ENCODE measurements at places on chromosomes 13 and 19.

GRCh38 chr13:80973721-80974120 lies 632.8 kb upstream of the SPRY2 start:
- DNase-seq = no peak

DNA sequence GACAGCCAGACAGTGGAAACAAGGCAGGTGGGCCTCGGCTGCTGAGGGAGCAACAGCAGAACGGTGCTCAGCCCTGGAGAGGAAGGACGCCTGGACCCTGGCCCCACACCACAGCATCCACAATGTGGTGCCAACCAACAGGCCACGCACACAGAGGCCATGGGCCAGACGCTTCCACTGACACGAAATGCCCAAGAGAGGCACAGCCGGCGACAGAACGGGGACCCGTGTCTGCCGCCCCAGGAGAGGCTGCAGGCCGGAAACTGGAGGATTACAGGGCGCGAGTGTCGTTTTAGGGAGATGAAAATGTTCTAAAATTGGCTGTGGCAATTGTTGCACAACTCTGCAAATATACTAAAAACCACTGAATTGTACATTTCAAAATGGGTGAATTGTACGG lies 69.7 kb downstream of the RASA3 start:
- no peak for DNase-seq

- DNase-seq = no peak
Observed at GRCh38 chr13:32893176-32893575, 123.0 kb upstream of the KL start.

DNA sequence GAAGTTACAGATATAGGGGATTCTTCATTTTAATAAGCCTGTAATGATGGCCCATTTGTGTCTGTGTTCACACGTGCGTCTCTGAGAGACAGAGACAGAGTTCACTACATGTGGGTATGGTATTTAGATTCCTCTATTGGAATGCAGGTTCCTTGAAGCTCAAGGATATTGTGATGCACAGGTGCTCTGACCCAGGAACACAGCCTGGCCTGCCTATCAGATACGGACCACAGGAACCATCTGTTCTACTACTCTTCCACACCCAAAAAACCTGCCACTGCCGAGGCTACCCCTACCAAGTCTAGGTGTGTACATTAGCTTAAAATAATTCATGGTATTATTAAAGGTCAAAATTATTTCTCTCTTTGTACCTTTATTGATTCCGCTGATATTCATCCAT lies 289.2 kb downstream of the ATP8A2 start:
- no peak for DNase-seq

- no peak for DNase-seq
Observed at GRCh38 chr19:57850553-57851017, 926 bp downstream of the ZNF587 start.

- no peak for DNase-seq
Observed at GRCh38 chr13:85013006-85013405, 786.2 kb downstream of the SLITRK6 start.

DNA sequence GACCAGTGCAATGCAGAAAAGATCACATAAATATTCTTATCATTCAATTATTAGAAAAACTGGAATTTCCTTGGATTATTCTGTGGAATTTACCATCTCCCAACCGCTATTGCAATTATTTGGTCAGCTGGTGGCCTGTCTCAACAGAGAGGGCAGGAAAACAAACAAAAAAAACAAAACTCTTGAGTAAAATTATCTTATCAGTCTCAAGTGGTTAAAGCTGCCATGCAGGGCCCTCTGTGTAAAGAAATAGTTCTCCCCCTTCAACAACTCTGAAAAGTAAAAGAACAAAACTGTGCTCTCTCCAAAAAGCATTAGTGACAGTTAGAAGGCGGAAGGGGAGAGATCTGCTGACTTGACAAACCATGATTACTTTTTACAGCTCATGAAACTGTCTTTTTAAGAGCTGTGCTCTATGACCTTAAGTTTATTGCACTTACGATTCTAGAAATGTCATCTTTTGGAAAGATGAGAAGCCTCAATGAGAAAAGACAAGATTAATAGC lies 152.3 kb downstream of the DLEU7 start:
- no peak for DNase-seq

- DNase-seq = no peak
Observed at GRCh38 chr19:57105976-57106721, 13.6 kb upstream of the USP29 start.

DNA sequence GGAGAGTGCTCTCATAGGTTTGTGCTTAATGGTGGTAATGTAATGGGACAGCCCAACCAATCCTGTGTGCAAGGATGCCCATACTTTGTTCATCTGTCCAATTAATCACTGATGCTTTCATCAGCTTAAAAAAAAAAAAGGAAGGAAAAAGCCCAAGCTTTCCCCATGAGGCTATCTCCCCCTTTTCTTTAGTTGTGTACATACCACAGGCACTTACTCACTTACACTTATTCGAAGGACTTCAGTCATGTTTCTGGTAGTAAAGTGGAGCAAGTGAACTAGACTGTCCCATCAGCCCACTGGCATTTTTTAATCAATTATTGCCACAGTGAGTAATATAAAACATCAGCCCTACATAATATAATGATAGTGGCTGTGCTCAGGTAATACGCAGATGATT lies 183.5 kb upstream of the UFM1 start:
- no peak for DNase-seq

DNA sequence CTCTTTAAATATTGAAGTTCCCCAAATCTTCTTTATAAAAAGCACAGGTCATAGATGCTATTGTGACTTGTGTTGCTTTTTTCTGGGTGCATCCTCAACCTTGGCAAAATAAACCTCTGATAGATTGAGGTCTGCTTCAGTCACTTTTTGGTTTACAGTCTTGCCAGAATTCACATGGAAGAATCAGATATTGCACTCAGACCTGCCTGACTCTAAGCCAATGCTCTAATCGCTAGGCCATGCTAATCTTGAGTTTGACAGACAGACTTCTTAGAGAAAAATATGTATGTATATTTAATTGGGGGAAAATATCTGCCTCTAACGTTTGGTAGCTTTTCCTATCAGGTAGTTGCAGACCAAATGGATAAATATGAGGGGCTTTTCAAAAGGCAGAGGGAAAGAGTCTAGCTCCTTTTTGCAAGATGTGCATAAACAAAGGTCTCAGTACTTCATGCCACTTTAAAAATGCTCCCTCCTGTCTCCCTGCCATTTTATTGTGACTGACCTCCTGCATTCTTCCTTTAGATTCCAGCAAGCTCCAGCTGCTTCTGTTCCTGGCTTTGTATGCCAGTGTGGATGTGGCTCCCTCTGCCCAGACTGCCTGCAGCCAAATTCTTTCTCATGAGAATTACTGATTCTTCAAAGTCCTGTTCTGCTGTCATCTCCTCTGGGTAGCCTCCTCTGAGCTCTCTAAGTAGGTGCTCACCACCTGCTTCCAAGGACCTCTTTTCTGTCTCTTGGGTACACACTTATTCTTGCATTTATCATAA lies 42.4 kb upstream of the RFC3 start:
- no peak for DNase-seq

DNA sequence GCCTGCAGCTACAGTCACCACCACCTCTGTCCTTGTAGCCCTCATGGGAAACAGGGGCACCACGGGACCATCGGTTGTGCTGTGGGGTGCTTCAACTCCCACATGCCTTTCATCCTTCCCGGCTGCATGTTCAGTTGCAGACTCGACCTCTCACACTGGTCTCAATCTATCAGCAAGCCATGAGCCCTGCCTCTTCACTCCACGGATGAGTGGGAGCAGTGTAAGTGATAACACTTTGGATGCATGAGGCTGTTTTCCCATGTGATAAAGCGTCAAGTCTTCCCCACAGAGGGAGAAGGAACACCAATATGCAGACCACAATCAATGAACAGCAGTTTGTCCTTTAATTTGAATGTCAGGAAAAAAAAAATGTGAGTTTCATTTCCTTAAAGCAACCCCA lies 12.2 kb downstream of the SERP2 start:
- DNase-seq = no peak

DNA sequence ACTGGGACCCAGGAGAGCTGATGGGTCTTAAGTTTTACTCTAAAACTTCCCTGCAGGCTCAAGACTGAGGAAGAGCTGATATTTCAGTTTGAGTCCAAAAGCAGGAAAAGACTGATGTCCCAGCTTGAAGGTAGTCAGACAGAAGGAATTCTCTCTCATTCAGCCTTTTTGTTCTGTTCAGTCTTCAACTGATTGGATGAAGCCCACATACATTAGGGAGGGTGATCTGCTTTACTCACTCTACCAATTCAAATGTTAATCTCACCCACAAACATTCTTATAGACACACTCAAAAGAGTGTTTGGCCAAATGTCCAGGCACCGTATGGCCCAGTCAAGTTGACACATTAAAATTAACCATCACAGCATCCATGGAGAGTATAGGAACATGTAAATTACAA lies 173.5 kb downstream of the KCNRG start:
- no peak for DNase-seq
